ENCODE measurements at places on chromosomes 4 and X.
A peak's percentile ranks its signal among the peaks of the same experiment; 100 is the strongest.

GRCh38 chr4:125357675-125358074 lies 42.9 kb downstream of the FAT4 start:
- no peak for DNase-seq

GRCh38 chr4:171644430-171645057 lies 168.7 kb upstream of the GALNTL6 start:
- DNase-seq = no peak

DNA sequence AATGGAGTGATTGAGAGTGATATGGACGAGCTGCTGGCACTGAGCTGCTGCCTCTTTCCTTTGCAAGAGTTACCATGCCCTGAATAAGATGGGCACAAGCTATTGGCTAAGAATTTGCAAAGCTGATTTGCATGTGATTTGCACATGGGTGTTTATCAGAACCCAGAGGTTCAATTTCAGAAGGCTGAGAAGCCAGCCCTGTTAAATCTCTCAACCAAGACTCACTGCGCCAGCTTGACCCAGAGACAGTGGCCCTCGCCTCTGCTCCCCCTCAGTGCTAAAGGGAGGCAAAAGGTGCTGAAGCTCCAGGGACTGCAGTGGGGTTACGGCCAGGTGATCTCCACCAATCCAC lies 701 bp downstream of the ARHGAP4 start:
- no peak for DNase-seq

- no peak for DNase-seq
Observed at GRCh38 chr4:19675172-19675811, 576.4 kb upstream of the SLIT2 start.

GRCh38 chrX:149527705-149528104 lies 13.1 kb upstream of the EOLA1 start:
- no peak for DNase-seq

GRCh38 chrX:102712216-102712966 lies at the start of gene GPRASP2:
Gene GPRASP2, plus strand, starts transcription at chrX:102712448. Its CDS starts 2,422 bp downstream, at chrX:102714870.
- DNase-seq = no peak

DNA sequence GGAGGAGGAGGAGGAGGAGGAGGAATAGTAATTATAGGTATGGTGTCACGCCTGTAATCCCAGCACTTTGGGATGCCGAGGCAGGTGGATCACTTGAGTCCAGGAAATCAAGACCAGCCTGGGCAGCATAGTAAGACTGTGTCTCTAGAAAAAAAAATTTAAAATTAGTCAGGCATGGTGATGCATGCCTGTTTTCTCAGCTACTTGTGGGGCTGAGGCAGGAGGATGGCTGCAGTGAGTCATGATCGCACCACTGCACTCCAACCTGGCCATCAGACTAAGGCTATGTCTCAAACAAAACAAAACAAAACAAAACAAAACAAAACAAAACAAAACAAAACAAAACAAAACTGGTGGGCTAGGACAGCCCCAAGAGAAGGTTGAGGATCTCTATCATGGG lies 3.0 kb downstream of the STARD8 start:
- DNase-seq = no peak

DNA sequence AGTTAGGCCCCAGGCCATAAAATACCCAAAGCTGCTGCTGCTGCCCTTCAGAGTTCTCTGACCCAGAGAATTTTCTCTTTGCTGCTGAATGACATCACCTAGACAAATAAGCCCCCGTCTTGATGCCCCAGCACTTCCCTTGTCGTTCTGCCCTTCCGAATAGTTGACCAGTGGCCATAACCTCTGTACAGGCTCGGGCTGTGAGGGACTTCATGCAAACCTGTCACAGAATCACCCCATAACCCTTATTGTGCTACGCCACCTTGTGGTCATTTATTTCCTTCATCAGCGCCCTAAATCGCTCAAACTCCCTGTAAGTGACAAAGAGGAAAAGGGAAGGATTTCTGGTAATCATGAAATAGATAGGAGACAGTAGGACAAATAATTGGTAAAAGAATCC lies 18.8 kb downstream of the SPACA5 start:
- DNase-seq = no peak

DNA sequence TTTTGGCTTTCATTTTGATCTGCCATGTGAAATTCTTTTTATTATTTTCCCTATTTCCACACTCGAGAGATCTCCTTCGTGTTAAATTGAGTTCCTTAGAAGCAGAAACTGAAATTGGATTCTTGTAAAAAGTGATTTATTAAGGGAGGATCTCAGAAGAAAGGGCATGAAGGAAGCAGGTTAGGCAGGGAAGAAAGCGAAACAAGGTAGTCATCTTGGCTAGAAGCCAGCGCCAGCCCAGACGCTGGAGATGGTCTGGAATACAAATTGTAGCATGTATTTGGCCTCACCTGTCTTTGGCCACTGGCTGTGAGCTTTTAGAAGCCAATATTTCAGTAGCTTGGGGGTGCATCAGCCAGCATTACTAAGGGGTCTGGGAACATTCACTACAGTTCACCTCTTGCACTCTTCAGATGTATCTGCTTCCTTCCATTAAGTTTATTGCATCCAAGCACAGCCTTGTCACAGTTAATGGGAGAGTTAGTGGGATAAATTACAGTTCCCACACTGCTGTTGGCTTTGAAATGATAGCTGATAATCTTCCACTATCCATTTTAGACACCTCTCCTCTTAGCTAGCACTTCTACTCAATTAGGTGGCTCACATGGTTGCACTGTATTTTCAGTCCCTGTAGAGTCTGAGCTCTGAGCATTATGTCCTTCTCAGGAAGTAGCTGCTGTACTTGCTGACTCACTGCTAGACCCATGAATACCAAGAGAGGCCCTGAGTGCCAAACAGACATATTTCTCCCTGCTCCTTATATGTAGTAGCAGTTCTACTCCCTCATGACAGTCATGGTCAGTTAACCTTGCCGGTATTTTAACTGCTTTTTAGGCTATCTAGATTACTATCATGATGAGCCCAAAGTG lies 14.6 kb downstream of the GRXCR1 start:
- no peak for DNase-seq

GRCh38 chr4:113784497-113785250 lies 23.1 kb upstream of the CAMK2D start:
- DNase-seq = peak; percentile 69

DNA sequence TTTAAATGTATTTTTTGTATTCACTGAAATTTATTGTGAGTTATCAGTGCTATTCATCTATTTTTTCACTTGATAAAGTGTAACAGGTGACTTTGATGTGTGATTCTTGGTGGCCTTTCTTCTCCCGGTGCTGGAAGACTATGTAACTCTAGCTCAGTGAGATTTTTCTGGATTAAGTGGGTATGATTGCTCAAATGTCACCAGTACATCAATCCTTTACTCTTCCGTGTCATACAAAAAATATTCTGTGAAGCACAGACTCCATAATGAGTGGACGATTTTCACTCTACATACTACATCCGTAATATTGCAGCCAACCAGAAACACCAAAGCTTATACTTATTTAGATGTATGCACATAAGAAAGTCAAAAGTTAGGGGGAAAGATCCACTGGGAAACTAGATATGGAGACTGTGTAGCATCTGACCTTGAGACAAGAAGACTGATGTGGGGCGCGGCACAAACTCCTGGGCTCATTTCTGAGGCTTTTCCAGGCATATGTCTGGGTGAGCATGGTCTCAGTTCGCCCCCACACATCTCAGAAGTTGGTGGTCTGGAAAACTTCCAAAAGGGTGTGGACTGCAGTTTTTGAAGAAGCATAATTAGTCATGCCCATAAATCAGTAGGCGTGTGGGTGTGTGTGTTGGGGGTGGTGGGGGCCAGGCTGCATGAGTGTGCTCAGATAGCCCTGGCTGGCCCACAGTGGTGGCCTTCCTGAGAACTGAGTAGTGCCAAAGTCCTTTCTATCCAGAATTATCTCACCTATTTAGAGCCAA lies 53.9 kb upstream of the TENM3 start:
- no peak for DNase-seq

DNA sequence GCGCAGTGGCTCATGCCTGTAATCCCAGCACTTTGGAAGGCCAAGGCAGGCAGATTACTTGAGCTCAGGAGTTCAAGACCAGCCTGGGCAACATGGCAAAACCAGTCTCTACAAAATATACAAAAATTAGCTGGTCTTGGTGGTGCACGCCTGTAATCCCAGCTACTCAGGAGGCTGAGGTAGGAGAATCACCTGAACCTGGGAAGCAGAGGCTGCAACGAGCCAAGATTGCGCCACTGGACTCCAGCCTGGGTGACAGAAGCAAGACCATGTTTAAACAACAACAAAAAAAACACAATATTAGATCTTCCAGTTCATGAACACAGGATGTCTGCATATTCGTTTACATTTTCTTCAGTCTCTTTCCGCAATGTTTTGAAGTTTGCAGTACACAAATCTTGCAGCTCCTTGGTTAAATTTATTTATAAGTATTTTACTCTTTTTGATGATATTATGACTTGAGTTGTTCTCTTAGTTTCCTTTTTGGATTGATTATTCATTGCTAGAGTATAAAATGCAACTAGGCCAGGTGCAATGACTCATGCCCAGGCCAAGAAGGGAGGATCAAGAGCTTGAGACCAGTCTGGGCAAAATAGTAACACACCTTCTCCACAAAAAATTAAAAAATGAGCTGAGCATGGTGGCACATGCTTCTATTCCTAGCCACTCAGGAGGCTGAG lies 30.4 kb upstream of the ABCG2 start:
- DNase-seq = no peak
